Progenitor cell of endocrine pancreas (in vitro differentiated cells): ENCODE measurements at places on chromosomes 11 and 22. TPM values are rescaled to one million over a fixed set of nuclear protein-coding genes. Genes with fewer than 3 reads are reported as not detected.
A peak's percentile ranks its signal among the peaks of the same experiment; 100 is the strongest.

Gene SPDYC
- not detected in 2 replicates for total RNA-seq

Gene UCP3
- 4.3 and 5.2 TPM in 2 replicates for total RNA-seq

- H3K27ac ChIP-seq, result no peak overlapping the region
- no peaks in the 10 kb centered on the region for H3K36me3 ChIP-seq
- H3K4me1 ChIP-seq, result peaks cover 3% of the 10 kb centered on the region
- no peak overlapping the region for H3K4me3 ChIP-seq
- no peak for DNase-seq
Observed at GRCh38 chr11:110179064-110179463, 85.9 kb downstream of the ZC3H12C start.

GRCh38 chr11:73001615-73002014 is 140.5 kb downstream of the FCHSD2 start:
- DNase-seq, result no peak
- H3K27me3 ChIP-seq, result no peaks in the 10 kb centered on the region
- peaks cover 11% of the 10 kb centered on the region for H3K36me3 ChIP-seq

DNA sequence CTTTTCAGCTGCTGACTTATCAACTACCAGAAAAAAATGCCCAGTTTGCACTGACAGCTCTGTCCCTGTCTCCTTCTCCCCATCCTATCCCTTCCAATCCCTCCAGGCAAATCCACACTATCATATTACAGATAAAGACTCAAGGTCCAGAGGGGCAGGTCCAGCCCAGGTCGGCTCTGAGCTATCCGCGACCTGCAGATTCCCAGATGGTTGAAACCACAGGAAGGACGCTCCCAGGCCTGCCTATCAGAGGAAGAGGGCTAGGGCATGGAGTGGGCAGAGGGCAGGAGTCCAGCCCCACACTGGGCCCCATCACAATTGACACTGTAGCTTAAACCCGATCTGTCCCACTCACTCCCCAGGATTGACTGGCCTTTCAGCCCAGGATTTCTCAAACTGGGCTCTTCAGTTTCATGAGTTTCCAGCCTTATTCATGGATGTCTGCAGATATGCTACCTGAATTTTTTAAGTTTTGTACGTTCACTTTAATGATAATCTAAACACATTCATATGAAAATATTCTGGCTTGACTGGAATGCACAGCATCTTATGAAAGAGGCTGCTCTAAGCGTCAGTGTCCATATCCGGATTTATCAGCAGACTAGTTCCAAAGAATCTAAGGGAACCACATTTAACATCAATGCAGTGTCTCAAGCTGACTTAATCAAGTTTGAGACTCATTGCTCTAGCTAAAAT is 16.4 kb upstream of the FCHSD2 start:
- H3K4me3 ChIP-seq, result no peak overlapping the region
- H3K4me1 ChIP-seq, result peaks cover 3% of the 10 kb centered on the region
- H3K36me3 ChIP-seq, result no peaks in the 10 kb centered on the region
- no peak for DNase-seq
- no peak overlapping the region for H3K27ac ChIP-seq
- peaks cover 4% of the 10 kb centered on the region for H3K27me3 ChIP-seq

Gene P2RY6
- total RNA-seq, result 0.13 and 0.14 TPM in 2 replicates

DNA sequence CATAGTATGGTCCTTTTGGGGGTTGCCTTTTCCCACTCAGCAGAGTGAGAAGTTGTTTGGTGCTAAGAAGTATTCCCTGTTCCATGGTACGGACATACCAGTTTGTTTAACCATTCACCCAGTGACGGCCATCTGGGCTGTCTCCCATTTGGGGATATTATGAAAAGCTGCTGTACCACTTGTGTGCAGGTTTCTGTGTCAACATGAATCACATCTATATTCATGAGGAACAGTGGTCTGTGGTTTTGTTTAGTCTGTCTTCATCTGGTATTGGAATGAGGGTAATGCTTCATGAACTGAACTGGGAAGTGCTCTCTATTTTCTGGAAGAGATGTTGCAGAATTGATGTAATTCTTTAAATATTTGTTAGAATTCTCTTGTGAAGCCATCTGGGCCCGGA is 89.5 kb downstream of the TRMU start:
- no peak for DNase-seq
- no peak overlapping the region for H3K4me3 ChIP-seq
- H3K27ac ChIP-seq, result no peak overlapping the region
- H3K36me3 ChIP-seq, result peaks cover 17% of the 10 kb centered on the region

DNA sequence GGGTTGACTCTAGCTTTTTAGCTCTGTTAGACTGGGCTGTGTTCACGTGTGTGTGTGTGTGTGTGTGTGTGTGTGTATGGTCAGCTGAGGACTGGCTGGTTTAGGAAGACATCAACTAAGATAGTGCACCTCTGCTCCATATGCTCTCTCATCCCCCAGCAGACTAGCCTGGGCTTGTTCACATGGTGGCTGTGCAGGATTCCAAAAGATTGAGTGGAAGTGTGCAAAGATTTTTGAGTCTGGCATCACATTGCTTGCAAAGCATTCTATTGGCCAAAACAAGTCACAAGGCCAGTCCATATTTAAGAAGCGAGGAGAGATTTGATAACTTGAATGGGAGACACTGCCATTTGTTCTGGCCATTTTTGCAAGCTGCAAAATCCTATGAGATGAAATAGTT is 79.7 kb upstream of the C11orf87 start:
- no peaks in the 10 kb centered on the region for H3K36me3 ChIP-seq
- H3K27ac ChIP-seq, result no peak overlapping the region
- H3K4me1 ChIP-seq, result peaks cover 12% of the 10 kb centered on the region
- H3K4me3 ChIP-seq, result no peak overlapping the region
- H3K27me3 ChIP-seq, result peaks cover 37% of the 10 kb centered on the region

GRCh38 chr11:5096011-5096410 is 26.6 kb downstream of the OR52E1 start:
- no peaks in the 10 kb centered on the region for H3K4me1 ChIP-seq
- no peak overlapping the region for H3K4me3 ChIP-seq
- no peak for DNase-seq

DNA sequence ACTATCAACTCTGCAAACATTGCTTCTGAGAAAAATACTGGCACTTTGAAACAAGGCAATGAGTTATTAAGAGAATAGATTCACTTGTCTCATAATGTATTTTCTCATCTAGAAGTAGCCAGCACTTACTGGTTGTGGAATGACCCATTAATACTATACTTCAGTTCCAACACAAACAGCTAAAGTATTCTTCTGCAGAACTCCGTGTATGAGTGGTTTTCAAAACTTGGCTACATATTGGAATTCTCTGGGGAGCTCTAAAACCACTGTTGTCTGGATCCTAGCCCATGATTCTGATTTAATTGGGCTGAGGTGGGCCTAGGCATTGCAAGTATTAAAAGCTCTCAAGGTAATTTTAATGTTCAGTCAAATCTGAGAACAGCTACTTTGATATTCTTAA is 1416.4 kb upstream of the RAG2 start:
- no peak overlapping the region for H3K4me3 ChIP-seq
- no peaks in the 10 kb centered on the region for H3K27me3 ChIP-seq
- DNase-seq, result no peak
- H3K36me3 ChIP-seq, result no peaks in the 10 kb centered on the region

DNA sequence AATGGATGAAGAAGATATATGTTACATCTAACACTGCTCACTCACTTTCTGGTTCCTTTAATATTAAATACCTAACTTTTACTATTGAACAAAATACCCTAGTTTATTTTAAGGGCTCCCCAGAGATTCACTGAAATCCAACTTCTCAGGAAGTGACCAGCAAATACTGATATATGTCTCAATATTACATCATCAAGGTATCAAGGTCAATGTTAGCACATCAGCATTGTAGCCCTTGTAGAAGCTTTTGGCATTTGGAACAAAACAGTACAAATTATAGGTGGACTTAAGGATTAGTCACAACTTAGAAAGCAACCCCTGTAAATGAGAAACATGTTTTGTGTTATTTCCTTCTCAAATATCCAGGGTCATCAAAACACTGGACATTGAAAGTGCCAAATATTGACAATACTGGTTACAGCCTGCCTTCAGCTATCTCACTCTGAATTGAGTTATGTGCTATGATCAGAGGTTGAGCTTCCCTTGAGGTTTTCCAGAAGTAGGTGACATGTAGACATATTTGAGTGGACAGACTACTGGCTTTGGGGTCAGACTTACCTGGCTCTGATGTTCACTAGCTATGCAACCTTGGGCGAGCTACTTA is 1.9 kb upstream of the ATL3 start:
- no peak overlapping the region for H3K27ac ChIP-seq
- H3K36me3 ChIP-seq, result peaks cover 2% of the 10 kb centered on the region
- no peak overlapping the region for H3K4me3 ChIP-seq
- no peak for DNase-seq

GRCh38 chr11:33520112-33520511 is 180.5 kb downstream of the C11orf91 start:
- H3K27ac ChIP-seq, result no peak overlapping the region
- DNase-seq, result no peak
- H3K4me3 ChIP-seq, result no peak overlapping the region
- no peaks in the 10 kb centered on the region for H3K36me3 ChIP-seq
- peaks cover 2% of the 10 kb centered on the region for H3K27me3 ChIP-seq

DNA sequence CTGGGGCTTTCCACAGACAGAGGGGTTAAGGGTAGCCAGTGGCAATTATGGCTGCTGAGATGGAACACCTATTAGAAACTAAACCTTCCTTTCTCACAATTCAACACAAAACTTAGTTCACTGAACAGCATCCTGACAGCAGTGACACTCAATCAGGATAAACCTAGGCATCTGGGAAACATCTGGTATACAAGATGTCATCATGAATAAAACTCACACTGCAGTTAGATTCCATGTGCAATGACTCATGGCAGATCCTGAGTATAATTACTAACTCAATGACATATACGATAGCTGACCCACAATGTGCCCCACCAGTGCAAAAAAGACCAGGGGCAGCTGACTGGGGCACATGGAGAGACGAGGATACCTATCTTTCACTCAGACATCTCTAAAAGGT is 17.7 kb downstream of the RBFOX2 start:
- peak overlapping the region; percentile 68 for H3K27ac ChIP-seq
- no peaks in the 10 kb centered on the region for H3K36me3 ChIP-seq
- H3K27me3 ChIP-seq, result no peaks in the 10 kb centered on the region
- peaks cover 62% of the 10 kb centered on the region for H3K4me1 ChIP-seq
- H3K4me3 ChIP-seq, result no peak overlapping the region

Gene ISX
- total RNA-seq, result 8.9 and 12.7 TPM in 2 replicates

- H3K36me3 ChIP-seq, result peaks cover 61% of the 10 kb centered on the region
- no peaks in the 10 kb centered on the region for H3K27me3 ChIP-seq
- no peak for DNase-seq
- peaks cover 3% of the 10 kb centered on the region for H3K4me1 ChIP-seq
Observed at GRCh38 chr22:45704648-45705047, 33.0 kb downstream of the ATXN10 start.

Gene IGLL1
- total RNA-seq, result not detected in 2 replicates

GRCh38 chr11:79381036-79381435 is 59.8 kb downstream of the TENM4 start:
- peaks cover 2% of the 10 kb centered on the region for H3K4me1 ChIP-seq
- no peaks in the 10 kb centered on the region for H3K36me3 ChIP-seq
- H3K27ac ChIP-seq, result no peak overlapping the region
- H3K4me3 ChIP-seq, result no peak overlapping the region

GRCh38 chr11:1915795-1916131 is 3.7 kb upstream of the TNNT3 start:
- no peak for DNase-seq
- H3K27me3 ChIP-seq, result peaks cover 23% of the 10 kb centered on the region
- no peak overlapping the region for H3K27ac ChIP-seq
- no peaks in the 10 kb centered on the region for H3K36me3 ChIP-seq

DNA sequence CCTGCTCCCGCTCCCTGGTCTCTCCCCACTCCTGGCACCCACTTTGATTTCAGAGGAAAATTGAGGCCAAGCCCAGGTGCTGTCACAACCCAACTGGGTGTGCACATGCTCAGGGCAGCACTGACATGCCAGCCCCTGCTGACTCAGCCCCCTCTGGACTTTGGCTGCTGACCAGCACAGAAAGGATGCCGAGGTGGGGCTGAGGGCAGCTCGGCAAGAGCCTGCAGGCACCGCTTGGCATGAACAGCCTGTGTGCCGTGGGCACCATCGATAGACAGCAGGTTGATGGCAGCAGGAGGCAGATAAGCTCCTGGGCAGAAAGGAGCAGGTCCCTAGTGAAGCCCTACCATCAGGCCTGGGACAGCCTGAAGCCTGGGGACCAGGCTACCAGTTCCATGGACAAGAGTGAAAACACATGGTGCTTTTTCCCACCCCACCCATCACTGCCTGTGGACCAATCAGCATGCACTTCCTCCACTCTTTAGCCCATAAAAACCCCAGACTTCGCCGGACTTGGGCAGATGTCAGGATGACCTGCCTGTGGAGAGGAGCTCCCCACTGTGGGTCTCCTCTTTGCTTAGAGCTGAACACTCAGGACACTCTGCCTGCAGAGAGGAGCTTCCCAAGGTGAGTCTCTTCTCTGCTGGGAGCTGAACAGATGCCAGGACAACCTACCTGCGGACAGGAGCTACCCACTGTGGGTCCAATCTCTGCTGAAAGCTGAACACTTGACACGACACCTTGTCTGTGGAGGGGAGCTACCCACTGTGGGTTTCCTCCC is 832.3 kb downstream of the DLG2 start:
- no peak for DNase-seq
- no peak overlapping the region for H3K27ac ChIP-seq
- H3K36me3 ChIP-seq, result no peaks in the 10 kb centered on the region
- no peaks in the 10 kb centered on the region for H3K4me1 ChIP-seq
- H3K4me3 ChIP-seq, result no peak overlapping the region

DNA sequence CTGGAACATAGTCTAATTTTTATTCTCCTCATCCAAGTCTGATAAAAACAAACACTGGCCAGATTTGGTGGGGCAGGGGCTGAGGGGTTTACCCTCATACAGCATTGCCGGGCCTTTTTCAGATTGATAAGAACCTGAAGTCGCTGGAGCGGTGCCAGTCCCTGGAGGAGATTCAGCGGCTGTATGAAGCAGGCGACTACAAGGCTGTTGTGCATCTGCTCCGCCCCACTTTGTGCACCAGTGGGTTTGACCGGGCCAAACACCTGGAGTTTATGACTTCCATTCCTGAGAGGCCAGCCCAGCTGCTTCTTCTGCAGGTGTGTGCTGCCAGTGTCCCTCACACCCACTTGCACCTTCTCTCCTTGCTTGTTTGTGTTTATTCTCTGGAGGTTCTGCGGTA is 55.8 kb downstream of the CABIN1 start:
- H3K27me3 ChIP-seq, result no peaks in the 10 kb centered on the region
- no peak overlapping the region for H3K4me3 ChIP-seq
- no peak for DNase-seq
- peaks cover 10% of the 10 kb centered on the region for H3K4me1 ChIP-seq
- H3K36me3 ChIP-seq, result peaks cover 37% of the 10 kb centered on the region

- no peaks in the 10 kb centered on the region for H3K36me3 ChIP-seq
- H3K4me1 ChIP-seq, result no peaks in the 10 kb centered on the region
- H3K27ac ChIP-seq, result no peak overlapping the region
- no peak for DNase-seq
- no peaks in the 10 kb centered on the region for H3K27me3 ChIP-seq
- no peak overlapping the region for H3K4me3 ChIP-seq
Observed at GRCh38 chr11:105142167-105142566, 2.6 kb upstream of the CARD18 start.

DNA sequence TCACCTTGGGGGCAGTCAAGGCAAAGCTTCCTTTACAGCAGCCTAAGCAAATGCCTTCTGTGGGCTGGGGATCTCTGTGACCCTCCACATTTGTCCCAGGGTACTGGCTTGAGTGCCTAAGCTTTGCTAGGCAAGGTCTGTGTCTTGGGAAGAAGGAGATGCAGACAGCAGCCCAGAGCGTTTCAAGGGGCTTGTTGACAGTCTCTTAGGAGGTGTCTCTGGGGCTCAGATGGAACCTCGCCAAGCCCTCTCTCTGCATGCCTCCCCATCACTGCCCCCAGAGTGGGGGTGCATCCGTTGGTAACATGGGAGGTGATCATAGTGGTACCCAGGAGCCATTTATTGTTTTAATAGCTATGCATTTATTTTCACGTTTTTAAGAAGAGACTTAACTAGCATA is 29.1 kb upstream of the TMPRSS4 start:
- peaks cover 1% of the 10 kb centered on the region for H3K4me1 ChIP-seq
- no peak for DNase-seq
